ENCODE measurements at places on chromosomes 12 and 14.

- no peak overlapping the region for H3K27ac ChIP-seq
- no peak for DNase-seq
- no peaks in the 10 kb centered on the region for H3K4me1 ChIP-seq
- no peaks in the 10 kb centered on the region for H3K36me3 ChIP-seq
- H3K4me3 ChIP-seq, result no peak overlapping the region
- H3K27me3 ChIP-seq, result no peaks in the 10 kb centered on the region
Observed at GRCh38 chr12:116672842-116673516, 64.9 kb downstream of the SPRING1 start.

DNA sequence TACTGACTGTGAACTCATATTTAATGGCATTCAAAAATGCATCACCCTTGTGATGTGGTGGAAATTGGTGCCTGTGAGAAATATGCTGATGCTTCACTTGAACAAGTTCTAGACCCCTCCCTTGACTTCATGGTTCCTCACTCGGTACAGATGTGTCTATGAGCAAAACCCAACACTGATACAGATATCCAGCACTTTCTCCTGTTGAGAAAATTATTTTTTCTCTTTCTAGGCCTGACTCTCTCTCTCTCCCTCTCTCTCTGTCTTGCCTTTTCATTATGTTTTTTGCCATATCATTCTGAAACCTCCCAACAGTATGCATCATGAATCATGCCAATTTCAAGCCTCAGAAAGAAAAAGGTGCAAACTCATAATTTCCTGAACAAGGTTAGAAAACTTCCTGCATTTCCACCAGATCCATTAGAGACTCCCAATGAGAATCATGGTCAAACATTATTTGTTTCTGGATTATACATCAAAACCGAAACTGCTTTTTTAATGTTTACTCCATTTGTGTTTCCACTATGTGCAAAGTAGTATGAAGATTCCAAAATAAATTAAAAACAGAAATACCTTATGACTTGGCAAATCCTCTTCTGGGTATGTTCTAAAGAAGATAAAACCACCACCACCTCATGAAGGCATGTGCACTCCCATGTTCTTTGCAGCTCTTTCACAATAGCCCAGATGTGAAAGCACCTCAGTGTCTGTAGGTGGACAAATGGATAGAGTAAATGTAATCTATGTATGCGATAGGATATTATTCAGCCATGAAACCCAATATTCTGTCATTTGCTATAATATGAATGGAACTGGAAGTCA is 543.6 kb downstream of the TMEM121 start:
- H3K36me3 ChIP-seq, result no peaks in the 10 kb centered on the region
- no peak overlapping the region for H3K4me3 ChIP-seq
- H3K27ac ChIP-seq, result no peak overlapping the region

- peaks cover 35% of the 10 kb centered on the region for H3K27me3 ChIP-seq
- no peak overlapping the region for H3K4me3 ChIP-seq
- H3K36me3 ChIP-seq, result no peaks in the 10 kb centered on the region
- H3K4me1 ChIP-seq, result no peaks in the 10 kb centered on the region
- peak; percentile 62 for DNase-seq
Observed at GRCh38 chr12:1835211-1836131, 15.1 kb downstream of the LRTM2 start.

DNA sequence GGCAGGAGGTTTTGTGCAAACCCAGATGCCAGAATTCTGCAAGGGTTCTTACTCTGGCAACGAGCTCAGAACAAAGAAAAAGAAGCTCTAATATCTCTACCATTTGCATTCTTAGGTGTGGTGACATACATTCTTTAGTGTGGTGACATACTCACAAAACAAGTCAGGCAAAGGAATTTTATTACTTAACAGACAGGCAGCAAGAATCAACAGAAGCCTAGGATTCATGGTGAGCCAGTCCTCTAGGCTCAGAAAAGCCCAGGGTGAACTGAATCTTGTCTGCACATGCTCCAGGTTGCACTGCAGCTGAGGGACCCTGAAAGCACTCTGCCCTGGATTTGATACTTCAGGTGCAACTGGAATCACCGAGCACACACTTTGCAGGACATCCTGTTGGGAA is 122.4 kb upstream of the PTPRQ start:
- no peak for DNase-seq
- no peaks in the 10 kb centered on the region for H3K4me1 ChIP-seq
- H3K27ac ChIP-seq, result no peak overlapping the region
- no peaks in the 10 kb centered on the region for H3K36me3 ChIP-seq

GRCh38 chr12:113740699-113741098 is 225.4 kb downstream of the RBM19 start:
- H3K4me3 ChIP-seq, result no peak overlapping the region
- H3K27ac ChIP-seq, result no peak overlapping the region
- H3K4me1 ChIP-seq, result no peaks in the 10 kb centered on the region
- H3K36me3 ChIP-seq, result no peaks in the 10 kb centered on the region

DNA sequence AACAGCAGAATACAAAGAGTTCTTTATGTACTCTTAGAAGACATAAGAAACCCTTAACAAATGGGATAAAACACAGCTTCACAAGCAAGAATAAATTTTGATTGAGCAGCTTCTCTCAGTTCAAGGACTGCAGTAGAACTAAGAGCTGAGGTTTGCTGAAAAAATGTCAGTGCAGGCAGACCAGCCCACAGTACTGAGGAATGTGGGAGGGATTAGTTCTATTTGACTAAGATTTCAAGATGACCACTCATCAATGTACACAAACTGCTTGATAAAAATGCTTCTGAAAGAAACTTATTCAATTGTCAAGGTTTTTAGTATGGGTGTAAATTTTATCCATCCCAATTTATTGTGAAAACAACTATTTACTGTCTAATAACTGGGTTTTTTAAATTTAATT is 138.4 kb downstream of the SEC23A start:
- no peaks in the 10 kb centered on the region for H3K27me3 ChIP-seq
- H3K27ac ChIP-seq, result no peak overlapping the region
- H3K4me3 ChIP-seq, result no peak overlapping the region
- no peaks in the 10 kb centered on the region for H3K4me1 ChIP-seq
- no peak for DNase-seq
- H3K36me3 ChIP-seq, result no peaks in the 10 kb centered on the region

DNA sequence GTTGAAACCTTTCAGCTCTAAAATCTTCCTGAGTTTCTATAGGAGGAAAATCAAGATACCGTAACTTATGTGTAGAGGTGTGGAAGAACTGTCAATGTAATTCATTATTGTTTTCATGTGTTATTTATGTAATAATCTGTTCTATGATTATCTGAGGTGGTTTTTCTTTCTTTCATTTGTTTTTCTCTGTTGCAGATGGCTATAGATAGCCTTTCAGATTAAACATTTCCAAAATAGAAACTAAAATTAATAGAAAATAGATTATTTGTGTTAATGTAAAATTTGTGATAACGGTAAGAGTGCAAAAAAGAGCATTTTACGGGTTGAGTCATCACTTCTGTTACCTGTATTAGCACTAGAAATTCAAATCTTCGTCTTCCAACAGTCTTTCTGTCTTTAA is 128.8 kb downstream of the SYNE2 start:
- DNase-seq, result no peak
- no peaks in the 10 kb centered on the region for H3K4me1 ChIP-seq
- H3K27me3 ChIP-seq, result no peaks in the 10 kb centered on the region
- no peak overlapping the region for H3K4me3 ChIP-seq

DNA sequence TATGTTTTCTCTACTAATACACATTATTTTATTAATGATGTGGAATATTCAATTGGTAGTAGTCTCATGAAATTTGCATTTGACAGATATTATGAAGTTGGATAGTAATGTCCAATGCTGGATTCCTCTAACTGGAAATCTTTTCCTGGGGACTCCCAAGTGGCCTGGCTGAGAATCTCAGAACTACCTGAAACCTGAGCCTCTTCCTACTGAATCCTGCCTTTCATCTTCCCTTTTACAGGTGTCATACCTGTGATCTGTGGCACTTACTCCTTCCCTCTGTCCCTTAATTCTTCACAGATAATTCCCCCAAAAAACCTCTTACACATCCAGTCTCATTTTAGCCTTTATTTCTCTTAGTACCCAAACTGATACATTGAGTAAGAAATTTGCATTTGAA is 89.7 kb upstream of the MYF6 start:
- DNase-seq, result no peak
- no peaks in the 10 kb centered on the region for H3K27me3 ChIP-seq
- no peak overlapping the region for H3K27ac ChIP-seq
- H3K4me1 ChIP-seq, result no peaks in the 10 kb centered on the region
- H3K36me3 ChIP-seq, result no peaks in the 10 kb centered on the region
- no peak overlapping the region for H3K4me3 ChIP-seq

DNA sequence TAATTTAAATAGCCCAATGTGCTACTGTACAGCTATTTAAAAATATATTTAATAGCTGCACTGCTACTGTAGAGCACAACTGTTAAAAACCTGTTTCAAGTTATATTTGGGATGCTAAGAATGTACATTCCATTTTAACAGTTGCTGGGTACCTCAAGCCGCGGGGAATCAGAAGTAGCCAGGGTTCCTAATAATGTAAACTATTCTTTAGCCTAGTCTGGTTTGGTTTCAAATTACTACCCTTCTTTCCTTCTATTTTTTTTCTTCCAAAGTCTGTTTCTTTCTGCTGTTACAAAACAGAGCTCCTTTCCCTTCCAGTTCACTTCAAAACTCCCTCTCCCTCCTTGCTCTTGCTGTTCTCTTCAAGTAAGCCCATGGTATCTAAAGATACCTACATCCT is 21.3 kb downstream of the SCAF11 start:
- H3K27me3 ChIP-seq, result no peaks in the 10 kb centered on the region
- no peak for DNase-seq
- peaks cover 29% of the 10 kb centered on the region for H3K36me3 ChIP-seq
- H3K4me3 ChIP-seq, result no peak overlapping the region
- no peaks in the 10 kb centered on the region for H3K4me1 ChIP-seq
- no peak overlapping the region for H3K27ac ChIP-seq

Measured in RWPE2 (cell line).